ENCODE measurements at places on chromosomes 11 and 22.

- ATAC-seq: no peak
Measured at GRCh38 chr11:35717043-35717442, 54.5 kb downstream of the TRIM44 start.

DNA sequence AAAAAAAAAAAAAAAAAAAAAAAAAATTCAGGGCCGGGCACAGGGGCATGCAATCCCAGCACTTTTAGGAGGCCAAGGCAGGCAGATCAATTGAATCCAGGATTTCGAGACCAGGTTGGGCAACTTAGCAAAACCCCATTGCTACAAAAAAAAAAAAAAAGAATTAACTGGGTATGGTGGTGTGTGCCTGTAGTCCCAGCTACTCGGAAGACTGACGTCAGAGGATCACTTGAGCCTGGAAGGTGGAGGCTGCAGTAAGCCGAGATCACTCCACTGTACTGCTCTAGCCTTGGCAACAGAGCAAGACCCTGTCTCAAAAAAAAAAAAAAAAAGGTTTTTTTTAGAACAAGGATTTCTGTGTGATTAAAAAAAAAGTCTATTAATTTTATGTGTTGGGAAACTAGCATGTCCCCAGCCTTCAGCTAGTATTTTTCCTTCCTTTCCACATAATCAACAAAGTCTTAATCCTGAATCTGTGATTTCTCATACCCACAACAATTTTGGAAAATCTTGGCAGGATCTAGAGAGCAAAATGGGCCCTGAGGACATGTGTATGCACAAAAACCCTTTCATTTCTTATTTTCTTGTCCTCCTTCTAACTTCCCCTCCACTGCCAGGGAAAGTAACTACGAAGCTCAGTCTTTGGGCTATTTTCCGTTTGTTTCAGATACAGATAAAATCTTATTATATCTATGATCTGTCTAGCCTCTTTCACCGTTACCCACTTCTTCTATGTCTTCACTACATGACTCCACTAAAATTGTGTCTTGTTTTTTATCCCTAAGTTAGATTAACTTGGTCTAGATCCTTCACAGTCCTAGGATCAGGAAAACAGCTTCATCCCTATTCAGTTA, 5.7 kb upstream of the AMBRA1 start:
- ATAC-seq: no peak

DNA sequence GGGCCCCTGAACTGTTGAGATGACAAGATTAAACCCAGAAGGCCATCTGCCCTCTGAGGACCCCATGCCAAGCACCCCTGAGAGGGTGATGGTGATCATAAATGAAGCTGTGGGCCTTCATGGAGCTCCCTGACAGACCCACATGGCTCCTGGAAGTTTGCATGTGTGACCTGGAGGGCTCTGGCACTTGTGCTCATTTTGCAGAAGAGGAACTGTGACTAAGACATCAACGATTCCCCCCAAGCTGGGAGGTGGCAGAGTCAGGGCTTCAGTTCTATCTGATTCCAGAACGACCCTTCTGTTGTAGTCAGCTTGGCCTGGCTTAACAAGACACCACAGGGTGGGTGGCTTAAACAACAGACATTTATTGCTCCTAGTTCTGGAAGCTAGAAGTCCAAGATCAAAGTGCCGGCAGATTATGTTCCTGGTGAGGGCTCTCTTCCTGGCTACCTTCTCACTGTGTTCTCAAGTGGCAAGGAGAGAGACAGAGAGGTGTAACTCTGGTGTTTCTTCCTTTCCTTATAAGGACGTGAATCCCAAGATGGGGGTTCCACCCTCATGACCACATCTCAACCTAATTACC, 46.4 kb upstream of the CD82 start:
- no peak for ATAC-seq

GRCh38 chr11:76823481-76824028, 37.2 kb upstream of the ACER3 start:
- ATAC-seq: no peak

DNA sequence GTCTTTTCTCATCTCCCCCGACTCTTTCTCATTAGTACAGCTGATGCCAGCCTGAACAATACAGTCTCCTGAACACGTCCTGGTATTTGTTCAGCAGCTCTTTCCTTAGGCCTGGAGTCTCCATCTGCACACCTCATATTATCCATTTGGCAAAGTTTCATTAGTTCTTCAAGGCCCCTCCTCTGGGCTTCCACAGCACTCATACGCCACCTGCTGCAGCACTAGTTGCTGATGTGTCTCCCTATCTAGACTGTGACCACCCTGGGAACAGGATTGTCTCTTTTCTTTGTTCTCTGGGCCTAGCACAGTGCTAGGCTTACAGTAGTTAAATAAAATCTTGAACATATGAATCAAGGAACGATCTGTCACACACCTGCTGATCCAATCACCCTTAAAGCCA, 17.2 kb downstream of the DCHS1 start:
- ATAC-seq: no peak

DNA sequence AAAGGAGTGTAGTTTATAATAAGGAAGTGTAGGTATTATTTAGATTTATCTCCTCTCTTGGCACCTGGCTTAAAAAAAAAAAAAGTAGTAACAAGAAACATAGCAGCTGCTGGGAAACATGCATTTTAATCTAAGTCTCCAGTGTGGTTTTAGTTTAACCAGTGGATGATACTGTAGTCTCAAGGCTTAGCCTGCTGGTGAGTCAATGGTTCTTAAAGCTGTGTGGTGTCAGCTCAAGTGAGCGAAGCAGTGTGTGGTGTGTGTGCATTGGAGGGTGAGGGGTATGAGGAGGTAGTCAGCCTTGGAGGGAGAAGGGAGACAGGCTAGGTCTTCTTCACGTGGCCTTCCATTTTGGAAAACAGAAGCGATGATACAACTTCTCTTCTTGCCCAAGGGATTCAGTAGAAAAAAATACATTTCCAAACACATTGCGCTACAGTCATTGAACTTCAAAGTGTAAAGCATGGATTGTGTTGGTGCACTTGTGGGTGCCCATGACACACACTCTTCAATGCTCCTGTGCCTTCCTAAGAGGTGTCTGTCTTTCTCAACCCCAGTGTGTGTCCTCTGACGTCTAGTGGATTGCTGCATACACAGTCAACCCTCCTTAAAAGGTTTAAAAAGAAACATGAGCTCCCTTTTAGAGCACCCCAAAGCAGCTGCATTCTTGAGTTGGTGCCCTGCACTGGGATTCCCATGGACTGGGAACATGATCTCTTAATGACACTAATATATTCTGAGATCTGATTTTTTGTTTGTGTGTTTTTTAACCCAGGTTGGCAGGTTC, 40.1 kb downstream of the ZBTB16 start:
- no peak for ATAC-seq

- no peak for ATAC-seq
Measured at GRCh38 chr22:44942056-44942455, 67.7 kb downstream of the PHF21B start.

GRCh38 chr11:80309301-80309700, 868.5 kb upstream of the TENM4 start:
- no peak for ATAC-seq
